ENCODE measurements at places on chromosomes 4 and X.

- no peak for DNase-seq
Measured at GRCh38 chr4:189046642-189047041, 894.0 kb upstream of the FRG1 start.

DNA sequence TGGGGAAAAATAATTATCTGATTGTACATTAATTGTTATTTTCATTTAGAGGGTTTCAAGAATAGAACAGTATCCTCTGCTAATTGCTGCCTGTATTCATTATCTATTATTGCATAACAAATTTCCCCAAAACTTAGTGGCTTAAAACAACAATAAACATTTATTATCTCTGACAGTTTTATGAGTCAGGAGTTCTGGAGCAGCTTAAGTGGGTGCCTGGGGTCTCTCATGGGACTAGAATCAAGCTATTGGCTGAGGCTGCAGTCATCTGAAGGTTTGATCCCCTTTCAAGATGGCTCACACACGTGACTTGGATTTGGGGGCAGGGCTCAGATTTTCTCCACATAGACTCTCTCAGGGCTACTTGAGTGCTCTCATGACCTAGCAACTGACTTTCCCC is 98.1 kb upstream of the JADE1 start:
- no peak for DNase-seq

DNA sequence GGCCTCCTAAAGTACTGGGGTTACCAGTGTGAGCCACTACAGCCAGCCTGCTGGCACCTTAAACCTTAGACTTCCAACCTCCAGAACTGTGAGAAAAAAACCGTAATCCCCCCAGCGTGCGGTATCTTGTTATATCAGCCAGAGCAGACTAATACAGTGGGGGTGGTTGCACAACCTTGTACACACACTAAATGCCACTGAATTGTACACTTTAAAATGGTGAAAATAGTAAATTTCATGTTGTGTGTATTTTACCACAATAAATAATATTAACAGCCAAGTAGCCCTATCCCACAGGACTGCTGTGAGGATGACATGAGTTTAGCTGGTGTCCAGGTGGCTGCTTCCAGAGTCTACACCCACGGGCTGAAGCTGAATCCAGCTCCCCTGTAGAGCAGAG is 38.8 kb downstream of the ZBTB49 start:
- no peak for DNase-seq

DNA sequence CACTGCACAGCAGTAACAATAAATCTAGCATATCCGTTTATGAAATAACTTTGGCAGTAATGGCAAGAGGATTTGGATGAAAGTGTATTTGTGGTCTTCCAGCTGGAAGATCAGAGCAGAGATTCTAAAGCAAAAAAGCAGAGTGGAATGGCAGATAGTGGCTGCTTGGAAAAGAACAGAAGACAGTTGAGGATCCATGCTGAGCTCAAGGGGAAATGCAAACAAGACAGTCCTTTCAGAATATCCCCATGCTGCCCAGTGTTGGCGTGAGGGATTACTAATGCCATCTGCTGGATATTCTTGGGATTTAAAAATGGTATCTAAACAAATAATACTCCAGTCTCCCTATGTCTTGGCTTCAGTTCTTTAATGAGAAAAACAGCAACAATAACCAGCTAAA is 629.1 kb upstream of the ATOH1 start:
- DNase-seq, result no peak

GRCh38 chr4:25103418-25103817 is 56.8 kb downstream of the SEPSECS start:
- no peak for DNase-seq

DNA sequence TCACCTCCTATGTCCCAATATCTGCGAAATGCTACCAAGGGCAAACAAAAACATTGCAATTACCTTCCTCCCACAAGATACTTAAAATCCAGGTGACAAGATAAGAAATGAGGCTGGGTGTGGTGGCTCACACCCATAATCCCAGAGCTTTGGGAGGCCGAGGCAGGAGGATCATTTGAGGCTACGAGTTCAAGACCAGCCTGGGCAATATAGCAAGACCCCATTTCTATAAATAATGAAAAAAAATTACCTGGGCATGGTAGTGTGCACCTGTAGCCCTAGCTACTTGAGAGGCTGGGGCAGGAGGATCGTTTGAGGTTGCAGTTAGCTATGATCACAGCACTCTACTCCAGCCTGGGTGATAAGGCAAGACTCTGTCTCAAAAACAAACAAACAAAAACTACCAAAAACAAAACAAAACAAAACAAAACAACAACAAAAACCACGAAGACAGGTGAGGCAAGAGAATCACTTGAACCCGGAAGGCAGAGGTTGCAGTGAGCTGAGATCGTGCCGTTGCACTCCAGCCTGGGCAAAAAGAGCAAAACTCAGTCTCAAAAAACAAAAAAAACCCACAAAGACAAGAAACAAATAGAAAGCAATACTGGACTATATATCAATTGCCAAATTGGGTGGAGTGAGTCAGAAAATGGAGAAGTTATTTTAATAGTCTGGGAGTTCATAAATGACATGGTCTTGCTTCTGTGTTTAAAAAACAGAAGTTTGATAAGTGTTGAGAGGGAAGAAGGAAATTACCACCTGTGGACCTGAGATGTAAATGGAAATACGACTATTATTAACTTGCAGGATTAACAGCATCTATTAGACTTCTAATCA is 176.5 kb downstream of the FBXW7 start:
- DNase-seq, result no peak

GRCh38 chr4:184694412-184694956 is 39.4 kb downstream of the CENPU start:
- DNase-seq, result no peak

DNA sequence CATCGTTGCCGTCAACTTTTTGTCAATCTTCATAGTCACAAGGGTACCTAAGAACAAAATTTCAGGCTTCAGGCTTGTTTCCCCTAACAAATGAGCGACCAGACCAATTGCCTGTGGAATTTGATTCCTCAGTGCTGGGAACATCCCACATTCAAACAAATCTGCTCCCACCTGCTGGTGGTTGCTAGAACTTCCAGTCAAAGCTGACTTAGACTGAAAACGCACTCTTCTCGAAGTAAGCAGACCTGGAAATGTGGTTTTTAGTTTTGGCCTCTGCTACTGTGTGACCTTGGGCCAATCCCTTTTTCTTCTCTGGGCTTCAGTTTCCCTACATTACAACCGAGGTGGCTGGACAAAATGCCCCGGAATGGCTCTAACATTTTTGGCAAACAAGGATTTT is 1.8 kb upstream of the GABRQ start:
- DNase-seq, result no peak

DNA sequence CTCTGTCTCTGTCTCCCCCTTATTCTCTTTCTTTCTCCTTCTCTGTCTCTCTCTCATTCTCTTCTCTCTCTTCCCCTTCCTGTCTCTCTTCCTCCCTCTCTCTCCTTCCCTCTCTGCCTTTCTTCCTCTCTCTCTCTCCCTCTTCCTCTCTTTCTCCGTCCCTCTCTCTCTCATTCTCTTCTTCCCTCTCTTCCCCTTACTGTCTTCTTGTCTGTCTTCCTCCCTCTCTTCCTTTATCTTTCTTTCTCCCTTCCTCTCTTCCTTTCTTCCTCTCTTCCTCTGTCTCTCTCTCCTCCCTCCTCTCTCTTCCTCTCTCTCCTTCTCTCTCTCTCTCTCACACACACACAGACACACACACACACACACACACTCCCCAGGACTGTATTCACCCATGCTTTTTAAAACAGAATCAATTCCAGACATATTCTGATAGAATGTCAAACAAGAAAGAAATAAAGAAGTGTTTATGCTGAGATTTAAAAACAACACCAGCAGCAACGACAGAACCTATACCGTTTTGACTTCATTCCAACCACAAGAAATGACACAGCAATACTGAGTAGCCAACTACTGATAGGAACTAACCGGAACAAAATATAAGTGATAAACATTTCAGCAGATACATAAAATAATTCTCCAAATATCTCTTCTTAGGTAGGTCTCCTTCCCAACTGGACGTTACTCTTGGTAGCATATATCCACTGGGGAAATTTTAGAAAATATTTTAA is 296.7 kb downstream of the ASMT start:
- no peak for DNase-seq

Data from stimulated activated CD8-positive, alpha-beta memory T cell treated with anti-CD3 and anti-CD28 coated beads, Interleukin-7, amount 100 ng/mL, for 48 hours (primary cell).